Naive thymus-derived CD4-positive, alpha-beta T cell (primary cell): ENCODE measurements at places on chromosomes 3 and 15. TPM values are rescaled to one million over a fixed set of nuclear protein-coding genes. Genes with fewer than 3 reads are reported as not detected.

The BRK1 gene
- total RNA-seq, result 65.8 TPM

The PLA2G4E gene
- not detected in 2 replicates for total RNA-seq

The ADAMTS17 gene
- total RNA-seq, result 2.0 and 2.4 TPM in 2 replicates

The NOX5 gene
- not detected in 2 replicates for total RNA-seq

The GNAT1 gene
- total RNA-seq, result not detected in 2 replicates

The ADAMTS7 gene
- not detected for total RNA-seq

The ANKUB1 gene
- total RNA-seq, result not detected

The ZMAT3 gene
- 21.7 TPM for total RNA-seq

- DNase-seq, result no peak
Observed at GRCh38 chr3:31832551-31832950, 148.5 kb downstream of the OSBPL10 start.

- DNase-seq, result no peak
Observed at GRCh38 chr3:68866157-68866556, 66.2 kb downstream of the TAFA4 start.

GRCh38 chr3:110929816-110930215 lies 141.8 kb upstream of the NECTIN3 start:
- no peak for DNase-seq

- DNase-seq, result no peak
Observed at GRCh38 chr3:134284438-134284837, 33.8 kb upstream of the RYK start.

DNA sequence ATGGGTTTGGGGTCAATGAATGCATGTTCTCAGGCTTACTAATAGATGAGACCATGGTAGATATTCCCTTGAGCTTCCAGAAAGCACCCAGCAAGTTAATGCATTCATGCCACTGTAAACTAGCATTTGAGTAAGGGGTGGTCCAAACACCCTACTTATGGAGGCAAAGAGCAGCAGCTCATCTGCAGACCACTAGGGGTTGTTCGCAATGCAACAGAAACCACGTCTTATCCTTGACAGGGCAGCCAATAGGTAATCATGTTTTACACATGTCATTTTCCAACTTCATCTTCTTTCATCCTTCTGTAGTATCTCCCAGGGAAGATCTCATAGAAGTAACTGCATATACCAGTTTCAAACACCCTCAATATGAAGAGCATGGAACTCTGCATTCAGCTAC lies 330.2 kb downstream of the RORA start:
- no peak for DNase-seq

- DNase-seq, result no peak
Observed at GRCh38 chr15:78956937-78957336, 12.1 kb upstream of the CTSH start.

DNA sequence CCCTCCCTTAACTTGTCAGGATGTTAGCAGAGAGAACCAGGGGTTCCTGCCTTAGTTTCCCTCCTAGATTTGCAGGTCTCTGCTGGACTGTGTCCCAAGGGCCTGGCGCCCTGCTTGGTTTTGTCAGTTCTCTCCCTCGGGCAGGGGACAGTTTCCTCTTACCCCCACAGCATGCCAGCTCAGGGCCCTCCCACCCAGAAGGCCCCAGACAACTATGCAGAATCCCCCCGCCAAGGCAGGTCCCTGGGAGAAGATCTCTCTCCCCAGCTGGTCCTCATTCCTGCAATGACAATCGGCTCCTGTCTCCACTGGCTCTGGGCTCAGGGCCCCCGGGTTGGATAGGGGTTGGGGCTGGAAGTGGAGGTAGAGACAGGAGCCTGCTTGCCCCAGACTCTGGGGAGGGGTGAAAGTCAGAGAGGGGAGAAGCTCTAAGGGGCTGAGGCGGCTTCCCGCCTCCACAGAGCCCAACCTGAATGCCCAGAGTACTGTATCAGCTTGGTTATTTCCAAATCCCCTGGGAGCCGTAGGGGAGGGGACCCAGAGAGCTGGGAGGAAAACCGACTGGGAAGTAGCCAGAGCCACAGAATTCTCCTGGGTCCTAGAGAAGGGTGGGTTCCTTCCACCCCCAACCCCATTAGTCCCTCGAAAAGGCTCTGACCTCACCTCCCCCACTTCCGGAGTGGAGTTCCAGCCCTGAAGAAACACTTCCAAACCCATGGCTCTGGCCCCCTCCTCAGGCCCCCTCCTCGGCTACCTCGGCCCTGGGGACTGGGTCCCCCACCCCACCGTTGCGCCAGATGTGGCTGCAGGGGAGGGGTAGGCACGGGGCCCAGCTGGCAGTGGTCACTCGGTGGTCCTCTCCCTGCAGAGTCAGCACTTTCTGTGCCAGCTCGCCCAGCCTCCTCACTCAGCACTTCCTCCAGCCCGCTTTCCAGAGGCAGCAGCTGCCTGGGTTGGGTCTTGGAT lies 3.8 kb upstream of the LOXL1 start:
- DNase-seq, result no peak

DNA sequence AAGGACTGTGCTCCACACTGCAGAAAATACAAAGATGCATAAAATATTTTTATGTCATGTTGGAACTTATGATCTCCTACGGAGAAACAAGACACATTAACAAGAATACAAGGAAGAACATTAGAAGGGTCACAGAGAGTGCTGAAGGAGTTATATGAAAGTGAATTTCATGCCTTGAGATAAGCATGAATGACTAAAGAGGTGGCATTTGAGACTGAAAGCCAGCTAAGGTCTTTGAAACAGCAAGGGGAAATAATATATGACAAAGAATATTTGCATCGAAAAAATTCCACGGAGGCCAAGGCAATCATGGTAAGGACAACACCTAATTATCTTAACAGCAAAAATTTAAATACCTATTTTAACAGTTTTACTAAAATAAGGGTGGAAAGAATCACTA lies 12.5 kb downstream of the GSK3B start:
- no peak for DNase-seq

GRCh38 chr3:5918626-5919025 lies 731.1 kb downstream of the EDEM1 start:
- no peak for DNase-seq

- no peak for DNase-seq
Observed at GRCh38 chr15:61644550-61644949, 415.4 kb upstream of the RORA start.

DNA sequence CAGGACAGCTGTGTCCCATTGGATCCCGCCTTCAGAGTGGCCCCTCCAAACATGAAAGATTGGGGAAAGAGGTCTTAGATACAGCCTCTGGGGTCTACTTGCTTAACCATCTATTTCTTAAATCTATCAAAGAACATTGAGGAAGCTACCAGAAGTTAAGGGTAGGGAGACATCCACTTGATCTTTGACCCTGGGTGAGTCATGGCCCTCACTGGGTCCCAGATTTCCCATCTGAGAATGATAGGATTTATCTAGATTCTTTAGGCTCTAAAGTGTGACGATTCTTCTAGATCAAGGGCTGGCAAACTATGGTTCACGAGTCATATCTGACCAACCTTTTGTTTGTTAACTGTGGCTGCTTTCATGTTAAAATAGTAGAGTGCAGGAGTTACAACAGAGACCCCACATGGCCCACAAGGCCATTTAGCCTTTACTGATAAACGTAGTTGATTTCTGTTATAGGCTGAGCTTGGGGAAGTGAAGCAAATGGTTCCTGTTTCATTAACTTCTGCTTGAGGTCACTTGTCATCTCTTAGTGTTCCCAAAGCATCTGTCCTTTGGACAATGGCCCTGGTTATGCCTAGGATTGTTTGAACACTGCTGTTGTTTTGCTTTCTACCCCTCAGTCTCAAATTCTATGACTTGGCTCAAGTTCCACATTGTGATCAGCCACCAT lies 8.0 kb downstream of the MUC13 start:
- DNase-seq, result no peak

- no peak for DNase-seq
Observed at GRCh38 chr3:109943181-109943580, 605.8 kb upstream of the DPPA4 start.

DNA sequence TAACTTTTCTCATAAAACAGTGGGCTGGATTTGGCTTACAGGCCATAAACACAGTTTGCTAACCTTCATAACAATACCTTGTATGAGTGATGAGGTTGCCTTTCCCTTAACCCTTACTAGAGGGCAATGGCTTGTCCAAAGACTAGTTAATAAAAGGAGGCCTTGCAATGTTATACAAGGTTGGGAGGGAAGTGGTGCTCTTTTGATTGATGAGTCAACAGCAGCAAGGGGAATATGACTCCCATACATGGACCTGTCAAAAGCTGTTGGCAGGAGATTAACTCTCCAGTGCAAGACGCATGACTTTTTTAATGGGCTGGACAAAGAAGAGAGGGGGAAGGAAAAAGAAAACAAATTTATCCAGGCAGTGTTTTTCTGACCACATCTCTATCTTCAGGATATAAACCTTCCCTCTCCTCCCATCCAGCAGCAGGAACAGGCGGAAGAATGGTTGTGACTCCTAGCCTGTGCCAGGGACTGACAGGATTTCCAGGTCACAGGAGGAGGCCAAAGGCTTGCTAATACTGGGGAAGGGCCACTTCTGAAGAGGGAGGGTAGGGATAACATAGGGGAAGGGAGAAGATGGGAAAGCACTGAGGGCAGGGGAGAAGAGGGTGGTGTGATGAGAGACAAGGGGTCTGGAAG lies 35.2 kb upstream of the ARL14 start:
- no peak for DNase-seq

GRCh38 chr3:154872074-154872473 lies 208.0 kb upstream of the MME start:
- no peak for DNase-seq

GRCh38 chr15:77797270-77797669 lies 164.6 kb upstream of the LINGO1 start:
- DNase-seq, result no peak

DNA sequence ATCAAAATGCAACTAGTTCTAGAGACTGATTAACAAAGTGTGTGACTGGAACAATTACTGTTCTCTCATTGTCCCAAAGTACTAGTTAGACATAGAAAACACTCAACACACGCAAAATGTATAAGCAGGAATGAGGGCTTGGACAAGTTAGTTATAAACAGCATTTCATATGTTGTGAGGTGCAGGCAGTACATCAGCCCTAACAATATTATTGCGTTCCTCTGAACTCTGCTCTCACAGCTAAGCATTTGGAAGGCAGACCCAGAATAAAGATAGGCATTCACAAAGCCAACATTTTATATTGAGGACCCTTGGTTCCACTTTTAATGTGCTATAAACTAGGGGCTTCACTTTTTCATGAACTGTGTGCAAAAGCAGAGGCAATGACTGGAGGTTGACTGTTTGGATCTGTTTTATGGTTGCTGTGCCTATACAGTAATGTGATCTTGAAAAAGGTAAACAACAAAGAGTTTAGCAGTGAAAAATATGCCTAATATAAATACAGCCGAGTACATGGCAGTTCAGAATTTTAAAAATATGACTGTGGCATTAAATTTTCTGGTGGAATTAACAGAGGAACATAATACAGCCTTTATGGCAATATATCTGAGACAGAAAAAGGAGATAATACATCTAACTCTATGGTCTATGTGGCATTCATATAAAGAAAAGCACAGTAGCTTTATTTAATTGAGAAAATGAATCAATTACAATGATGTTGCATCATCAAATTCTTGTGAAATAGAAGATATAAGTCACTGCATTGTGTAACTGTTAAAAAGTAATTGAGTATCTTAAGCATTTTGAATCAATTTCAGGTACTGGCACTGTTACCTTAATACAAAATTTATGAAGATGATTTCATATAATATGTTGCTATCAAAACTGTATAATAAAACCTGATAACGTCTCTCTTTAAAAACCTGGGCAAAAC lies 80.0 kb upstream of the SKOR1 start:
- DNase-seq, result no peak
